ENCODE measurements at places on chromosomes 1 and 21. TPM values are rescaled to one million over a fixed set of nuclear protein-coding genes. Genes with fewer than 3 reads are reported as not detected.

The WDR64 gene
- not detected for total RNA-seq

The FUCA1 gene
- 31.2 TPM for total RNA-seq

- H3K36me3 ChIP-seq, result peaks cover 26% of the 10 kb centered on the region
- no peaks in the 10 kb centered on the region for H3K27me3 ChIP-seq
- no peak overlapping the region for H3K4me3 ChIP-seq
- no peak overlapping the region for H3K27ac ChIP-seq
- peaks cover 4% of the 10 kb centered on the region for H3K4me1 ChIP-seq
- no peak for DNase-seq
Observed at GRCh38 chr1:178740491-178740890, 15.4 kb downstream of the RALGPS2 start.

- H3K27me3 ChIP-seq, result no peaks in the 10 kb centered on the region
- H3K27ac ChIP-seq, result no peak overlapping the region
- DNase-seq, result no peak
- H3K4me3 ChIP-seq, result no peak overlapping the region
Observed at GRCh38 chr1:185229981-185230380, 73.0 kb downstream of the SWT1 start.

- H3K27me3 ChIP-seq, result no peaks in the 10 kb centered on the region
- H3K27ac ChIP-seq, result no peak overlapping the region
- H3K4me1 ChIP-seq, result no peaks in the 10 kb centered on the region
Observed at GRCh38 chr1:193697776-193698175, 511.4 kb upstream of the B3GALT2 start.

GRCh38 chr1:1434131-1434823 lies 1.2 kb upstream of the VWA1 start:
- peaks cover 13% of the 10 kb centered on the region for H3K4me1 ChIP-seq
- peaks cover 11% of the 10 kb centered on the region for H3K27me3 ChIP-seq
- DNase-seq, result peak; percentile 89

- no peaks in the 10 kb centered on the region for H3K36me3 ChIP-seq
- H3K27ac ChIP-seq, result no peak overlapping the region
Observed at GRCh38 chr1:66641891-66642473, 108.0 kb downstream of the SGIP1 start.

- H3K27ac ChIP-seq, result no peak overlapping the region
- peaks cover 3% of the 10 kb centered on the region for H3K27me3 ChIP-seq
- H3K4me1 ChIP-seq, result peaks cover 15% of the 10 kb centered on the region
Observed at GRCh38 chr1:224338150-224338838, 8.3 kb upstream of the NVL start.

GRCh38 chr1:85495556-85495955 lies 30.6 kb upstream of the DDAH1 start:
- no peak overlapping the region for H3K4me3 ChIP-seq
- H3K27ac ChIP-seq, result peak overlapping the region; percentile 6
- DNase-seq, result no peak
- peaks cover 32% of the 10 kb centered on the region for H3K4me1 ChIP-seq

DNA sequence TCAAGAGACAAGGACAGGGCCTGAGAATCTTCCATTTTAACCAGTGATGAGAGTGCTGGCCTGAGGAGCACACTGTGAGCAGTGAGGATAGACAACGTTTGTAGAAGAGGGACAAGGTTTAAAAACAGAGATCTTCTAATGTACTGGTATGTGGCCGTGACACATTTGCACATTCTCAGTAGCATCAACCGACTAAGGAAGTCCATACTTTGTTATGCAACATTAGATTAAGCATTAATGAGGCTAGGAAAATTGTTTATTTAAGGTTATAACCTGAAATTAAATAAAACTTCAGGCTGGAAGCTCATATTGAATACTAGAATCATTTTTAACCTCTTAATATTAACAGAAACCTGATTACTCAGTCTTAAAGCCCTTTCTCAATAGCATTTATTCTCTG lies 99.0 kb downstream of the SLC45A1 start:
- H3K27me3 ChIP-seq, result no peaks in the 10 kb centered on the region
- no peak for DNase-seq
- H3K36me3 ChIP-seq, result peaks cover 58% of the 10 kb centered on the region
- H3K4me3 ChIP-seq, result no peak overlapping the region

DNA sequence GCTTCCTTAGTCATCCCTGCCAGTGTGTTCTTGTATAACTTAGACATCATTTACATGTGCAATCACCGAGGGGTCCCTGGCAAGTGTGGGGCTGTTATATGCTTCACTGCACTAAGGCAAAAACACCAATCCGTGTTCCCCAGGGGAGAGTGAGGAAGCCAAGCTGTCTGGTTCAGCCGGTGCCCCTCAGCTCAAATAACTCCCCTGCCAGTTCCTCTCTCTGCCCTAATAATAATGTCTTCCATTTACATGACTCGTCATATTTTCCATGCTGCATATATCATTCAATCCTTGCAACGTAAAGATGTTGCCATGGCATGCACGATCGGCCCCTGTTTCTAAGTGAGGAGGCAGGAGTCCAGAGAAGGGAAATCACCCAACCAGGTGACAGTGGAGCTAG lies 24.4 kb upstream of the NDC1 start:
- H3K4me3 ChIP-seq, result no peak overlapping the region
- H3K36me3 ChIP-seq, result peaks cover 24% of the 10 kb centered on the region
- DNase-seq, result no peak
- no peak overlapping the region for H3K27ac ChIP-seq
- H3K27me3 ChIP-seq, result no peaks in the 10 kb centered on the region

DNA sequence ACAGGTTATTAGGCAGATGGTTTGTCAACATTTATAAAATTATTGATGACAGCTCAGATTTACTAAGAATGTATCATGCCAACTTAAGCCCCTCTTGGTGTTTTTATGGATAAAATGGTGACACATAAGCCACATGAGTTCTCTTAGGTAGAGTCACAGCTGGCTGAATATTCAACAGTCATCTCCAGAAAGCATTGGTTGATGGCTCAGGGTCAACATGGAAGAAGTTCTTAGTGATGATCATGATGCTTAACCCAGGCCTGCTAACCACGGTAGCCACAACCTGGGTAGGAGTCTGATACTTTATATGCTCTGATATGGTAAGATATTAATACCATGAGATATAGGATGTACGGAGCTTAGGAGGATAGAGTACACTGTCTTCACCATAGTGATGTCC lies 46.4 kb upstream of the SIPA1L2 start:
- H3K4me3 ChIP-seq, result no peak overlapping the region
- H3K27me3 ChIP-seq, result no peaks in the 10 kb centered on the region
- H3K36me3 ChIP-seq, result no peaks in the 10 kb centered on the region

DNA sequence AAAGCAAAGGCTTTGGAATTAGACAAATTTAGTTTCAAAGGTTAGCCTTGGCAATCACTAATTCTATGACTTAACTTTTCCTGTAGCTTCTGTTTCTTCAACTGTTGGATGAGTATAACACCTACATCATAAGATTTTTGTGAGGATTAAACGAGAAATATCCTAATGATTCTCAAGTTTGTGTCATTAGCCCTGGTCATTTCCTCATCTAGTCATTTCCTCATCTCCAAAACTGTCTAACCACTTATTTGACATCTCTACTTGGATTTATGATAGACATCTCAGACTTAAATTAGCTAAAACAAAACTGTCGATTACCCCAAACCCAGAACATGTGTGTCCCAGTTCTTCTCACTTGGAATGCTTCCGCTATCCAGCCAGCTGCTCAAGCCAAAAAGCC lies 80.2 kb upstream of the CHODL start:
- H3K4me1 ChIP-seq, result no peaks in the 10 kb centered on the region
- DNase-seq, result no peak
- no peak overlapping the region for H3K27ac ChIP-seq
- H3K27me3 ChIP-seq, result no peaks in the 10 kb centered on the region
- H3K4me3 ChIP-seq, result no peak overlapping the region
- H3K36me3 ChIP-seq, result no peaks in the 10 kb centered on the region
